ENCODE measurements at places on chromosomes 1 and 21.

DNA sequence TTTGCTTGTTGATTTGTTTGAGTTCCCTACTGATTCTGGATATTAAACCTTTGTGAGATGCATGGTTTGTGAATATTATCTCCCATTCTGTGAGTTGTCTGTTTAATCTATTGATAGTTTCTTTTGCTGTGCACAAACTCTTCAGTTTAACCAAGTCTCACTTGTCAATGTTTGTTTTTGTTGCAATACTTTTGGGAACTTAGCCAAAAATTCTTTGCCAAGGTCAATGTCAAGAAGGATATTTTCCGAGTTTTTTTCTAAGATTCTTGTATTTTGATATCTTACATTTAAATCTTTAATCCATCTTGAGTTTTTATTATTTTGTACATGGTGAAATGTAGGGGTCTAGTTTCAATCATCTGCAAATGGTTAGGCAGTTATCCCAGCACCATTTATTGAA lies 1230.7 kb upstream of the NCAM2 start:
- no peak for DNase-seq

DNA sequence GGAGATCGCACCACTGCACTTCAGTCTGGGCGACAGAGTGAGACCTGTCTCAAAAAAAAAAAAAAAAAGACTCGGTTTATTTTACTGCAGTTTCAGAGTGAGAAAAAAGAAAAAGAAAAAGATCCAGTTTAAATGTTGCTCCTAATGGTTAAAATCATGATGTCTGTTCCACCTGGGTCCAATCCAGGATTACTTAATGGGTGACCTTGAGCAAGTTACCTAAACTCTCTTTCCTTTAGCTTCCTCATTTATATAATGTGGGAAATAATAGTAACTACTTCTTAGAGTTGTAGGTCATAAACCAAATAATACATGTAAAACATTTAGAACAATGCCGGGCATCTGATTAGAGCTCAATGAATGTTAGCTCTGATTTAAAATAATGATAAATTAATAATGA lies 19.4 kb upstream of the RNF11 start:
- DNase-seq, result no peak

DNA sequence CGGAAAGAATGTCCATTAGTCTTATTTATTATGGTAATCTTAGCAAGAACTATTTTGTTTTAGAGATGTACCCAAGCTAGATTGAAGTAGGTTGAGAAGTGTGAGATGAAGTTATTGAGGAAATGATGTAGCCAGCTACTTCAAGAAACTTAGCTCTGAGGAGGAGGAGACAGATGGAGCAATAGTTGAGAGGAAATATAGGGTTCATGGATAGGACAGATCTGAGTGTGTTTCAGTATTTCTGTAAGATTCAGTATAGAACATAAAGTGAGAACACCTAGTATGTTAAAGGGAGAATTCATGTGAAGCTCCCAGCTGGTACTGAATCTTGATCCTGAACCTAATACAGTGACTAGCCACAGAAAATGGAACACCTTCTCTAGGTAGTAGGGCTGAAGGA lies 28.9 kb downstream of the TSNAX start:
- DNase-seq, result no peak

DNA sequence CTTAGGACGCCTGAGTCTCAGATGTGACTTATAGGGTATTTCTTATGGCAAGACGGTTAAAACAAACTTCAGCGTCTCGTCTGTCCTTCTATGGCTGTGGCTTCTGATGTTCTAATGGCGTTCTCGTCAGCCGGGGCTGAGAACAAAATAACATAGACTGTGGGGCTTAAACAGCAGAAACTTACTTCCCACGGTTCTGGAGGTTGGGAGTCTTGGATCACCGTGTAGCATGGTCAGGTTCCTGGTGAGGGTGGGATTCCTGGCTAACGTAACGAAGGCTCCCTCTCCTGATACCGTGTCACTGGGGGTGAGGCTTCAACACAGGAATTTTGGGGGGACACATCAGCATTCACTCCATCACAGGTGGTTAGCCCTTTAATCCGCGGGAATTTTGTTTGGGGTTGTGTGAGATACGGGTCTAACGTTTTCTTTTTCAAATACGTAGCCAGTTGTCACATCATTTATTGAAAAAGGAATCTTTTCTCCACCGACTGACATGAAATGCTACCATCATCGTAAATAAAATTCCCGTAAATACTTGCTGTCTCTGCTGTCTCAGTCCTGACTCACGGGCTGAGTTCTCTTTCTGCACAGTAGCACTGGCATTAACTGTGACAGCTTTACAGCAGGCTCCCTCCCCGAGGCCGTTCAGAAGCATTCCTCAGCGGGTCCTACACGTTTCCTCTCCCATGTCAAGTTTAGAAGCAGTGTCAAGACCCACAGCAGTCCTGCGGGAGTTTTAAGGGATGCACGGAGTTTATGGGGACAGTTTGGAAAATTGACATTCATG lies 8.1 kb upstream of the POFUT2 start:
- no peak for DNase-seq

- no peak for DNase-seq
These were observed 18.4 kb downstream of the PRXL2B start for GRCh38 chr1:2604844-2605508.

GRCh38 chr1:17201201-17202021 lies 3.5 kb upstream of the PADI1 start:
- no peak for DNase-seq

DNA sequence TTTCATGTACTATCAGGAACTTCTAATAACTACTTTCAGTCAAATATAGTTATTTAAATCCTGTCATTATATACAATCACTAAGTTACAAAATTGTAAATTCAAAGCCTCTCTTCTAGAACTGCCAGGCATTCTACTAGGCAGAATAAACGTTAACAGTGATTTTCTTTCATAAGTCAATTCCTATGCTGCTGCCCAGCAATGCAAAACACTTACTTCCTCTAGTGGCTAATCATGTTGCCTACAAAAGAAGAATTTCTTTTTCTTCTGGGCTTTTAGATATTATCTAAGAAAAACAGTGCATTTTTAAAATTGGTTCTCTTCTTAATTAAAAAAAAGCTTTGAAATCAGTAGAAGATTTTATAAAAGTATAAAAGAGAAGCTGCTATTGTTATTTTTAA lies 509.8 kb upstream of the ADAMTS5 start:
- no peak for DNase-seq

DNA sequence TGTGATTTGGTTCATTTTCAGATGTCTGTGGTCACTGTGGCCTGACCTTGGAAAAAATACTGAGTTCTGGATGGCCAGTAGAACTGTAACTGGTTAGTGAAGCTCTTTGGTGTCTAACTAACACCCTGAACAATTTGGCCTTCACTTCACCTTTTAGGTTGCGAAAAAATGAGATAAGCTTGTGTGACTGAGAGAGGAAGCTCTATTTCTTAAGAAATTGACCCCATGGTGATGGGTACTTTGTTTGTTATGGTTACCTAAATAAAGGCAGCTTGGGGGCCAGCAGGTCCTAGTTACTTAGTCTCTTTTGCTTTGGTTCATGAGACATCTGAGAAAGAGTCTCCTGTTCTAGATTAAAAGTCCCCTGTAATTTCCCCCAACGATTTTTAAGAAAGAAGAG lies 181.6 kb downstream of the ZNF326 start:
- no peak for DNase-seq

GRCh38 chr21:33964706-33965325 lies 49.2 kb upstream of the ATP5PO start:
- DNase-seq, result no peak

DNA sequence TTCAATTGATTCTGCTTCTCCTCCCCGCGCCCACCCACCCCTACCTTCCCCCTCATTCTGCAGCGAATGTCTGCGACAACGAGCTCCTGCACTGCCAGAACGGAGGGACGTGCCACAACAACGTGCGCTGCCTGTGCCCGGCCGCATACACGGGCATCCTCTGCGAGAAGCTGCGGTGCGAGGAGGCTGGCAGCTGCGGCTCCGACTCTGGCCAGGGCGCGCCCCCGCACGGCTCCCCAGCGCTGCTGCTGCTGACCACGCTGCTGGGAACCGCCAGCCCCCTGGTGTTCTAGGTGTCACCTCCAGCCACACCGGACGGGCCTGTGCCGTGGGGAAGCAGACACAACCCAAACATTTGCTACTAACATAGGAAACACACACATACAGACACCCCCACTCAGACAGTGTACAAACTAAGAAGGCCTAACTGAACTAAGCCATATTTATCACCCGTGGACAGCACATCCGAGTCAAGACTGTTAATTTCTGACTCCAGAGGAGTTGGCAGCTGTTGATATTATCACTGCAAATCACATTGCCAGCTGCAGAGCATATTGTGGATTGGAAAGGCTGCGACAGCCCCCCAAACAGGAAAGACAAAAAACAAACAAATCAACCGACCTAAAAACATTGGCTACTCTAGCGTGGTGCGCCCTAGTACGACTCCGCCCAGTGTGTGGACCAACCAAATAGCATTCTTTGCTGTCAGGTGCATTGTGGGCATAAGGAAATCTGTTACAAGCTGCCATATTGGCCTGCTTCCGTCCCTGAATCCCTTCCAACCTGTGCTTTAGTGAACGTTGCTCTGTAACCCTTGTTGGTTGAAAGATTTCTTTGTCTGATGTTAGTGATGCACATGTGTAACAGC lies 339.9 kb downstream of the NTNG1 start:
- DNase-seq, result peak; percentile 26

- DNase-seq, result no peak
These were observed 32.5 kb upstream of the KIF1B start for GRCh38 chr1:10177876-10178275.

DNA sequence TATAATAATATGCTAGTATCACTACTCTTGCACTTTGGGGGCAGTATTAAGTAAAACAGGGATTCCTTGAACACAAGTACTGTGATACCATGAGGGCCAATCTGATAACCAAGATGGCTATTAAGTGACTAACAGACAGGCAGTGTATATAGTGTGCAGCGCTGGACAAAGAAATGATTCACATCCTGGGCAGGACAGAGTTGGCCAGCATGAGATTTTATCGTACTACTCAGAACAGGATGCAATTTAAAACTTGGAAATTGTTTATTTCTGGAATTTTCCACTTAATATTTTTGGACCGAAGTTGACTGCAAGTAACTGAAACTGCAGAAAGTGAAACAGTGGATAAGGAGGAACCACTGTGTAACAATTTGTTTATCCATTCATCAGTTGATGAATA lies 74.6 kb downstream of the DNTTIP2 start:
- DNase-seq, result no peak

GRCh38 chr1:56522680-56523079 lies 56.7 kb downstream of the PLPP3 start:
- no peak for DNase-seq

DNA sequence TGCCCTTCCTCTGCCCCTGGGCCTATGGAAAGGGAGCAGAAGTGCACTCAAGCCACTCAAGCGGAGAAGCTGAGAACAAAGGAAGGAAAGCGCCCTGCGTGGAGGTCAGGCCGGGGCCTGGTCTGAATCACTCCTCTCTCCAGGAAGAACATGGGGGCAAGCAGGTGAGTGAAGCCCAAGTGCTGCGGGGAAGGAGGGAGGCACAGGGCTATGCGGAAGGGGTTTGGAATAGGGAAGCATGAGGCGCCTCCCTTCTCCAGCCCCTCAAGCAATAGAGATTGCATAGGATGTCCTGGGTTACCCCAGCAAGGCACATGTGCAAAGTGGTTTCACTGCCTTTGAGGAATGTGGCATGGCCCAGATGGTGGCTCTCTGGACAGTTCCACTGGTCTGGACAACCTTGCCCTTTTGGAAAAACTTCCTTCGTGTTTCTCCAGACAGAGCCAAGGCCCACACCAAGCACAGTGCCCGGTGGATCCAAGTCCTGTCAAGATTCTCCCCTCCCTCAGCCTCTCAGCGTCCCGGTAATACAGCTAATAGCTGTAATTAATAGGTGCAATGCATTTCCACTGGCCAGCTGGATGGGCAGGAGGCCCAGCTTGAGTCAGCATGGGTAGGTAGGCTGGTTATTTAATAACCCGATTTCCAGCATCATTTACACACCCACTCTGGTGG lies 13.7 kb downstream of the BLACAT1 start:
- DNase-seq, result no peak

DNA sequence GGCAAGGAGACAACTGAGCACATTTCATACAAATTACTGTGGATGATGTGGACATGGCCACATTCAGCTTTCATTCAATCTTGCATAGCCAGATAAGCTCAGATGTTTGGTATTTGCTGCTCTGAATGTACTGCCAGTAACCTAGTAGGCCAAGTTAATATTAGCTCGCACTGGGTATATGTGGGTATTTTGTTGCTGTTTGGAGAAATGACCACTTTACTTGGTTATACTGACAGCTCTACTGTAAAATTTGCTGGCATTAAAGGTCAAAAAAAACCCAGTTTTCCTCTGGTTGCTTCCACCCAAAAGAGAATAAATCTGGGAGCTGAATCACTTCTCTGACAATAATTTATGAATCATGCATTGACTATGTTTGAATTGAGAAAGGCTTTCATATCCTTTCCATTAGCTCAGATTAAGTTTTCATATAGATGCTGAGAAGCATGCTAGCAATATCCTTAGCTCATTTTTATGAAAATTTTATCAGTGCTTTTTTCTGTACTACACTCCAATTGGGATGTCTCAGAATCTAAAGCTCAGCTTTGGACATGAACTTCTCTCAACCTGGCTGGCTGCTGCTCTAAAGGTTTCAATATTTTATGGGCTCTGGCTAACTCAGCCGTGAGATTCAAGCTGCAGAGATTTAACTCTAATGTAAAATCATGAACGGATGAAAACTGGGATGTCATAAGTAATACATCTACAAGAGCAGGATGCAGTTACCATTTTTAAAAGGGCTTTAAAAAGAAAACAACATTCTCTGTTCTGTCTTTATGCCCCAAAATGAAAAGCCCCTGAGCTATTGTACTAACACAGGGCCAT lies 330.0 kb downstream of the BARHL2 start:
- DNase-seq, result no peak

GRCh38 chr1:204368996-204369726 lies 9.4 kb upstream of the PLEKHA6 start:
- no peak for DNase-seq

DNA sequence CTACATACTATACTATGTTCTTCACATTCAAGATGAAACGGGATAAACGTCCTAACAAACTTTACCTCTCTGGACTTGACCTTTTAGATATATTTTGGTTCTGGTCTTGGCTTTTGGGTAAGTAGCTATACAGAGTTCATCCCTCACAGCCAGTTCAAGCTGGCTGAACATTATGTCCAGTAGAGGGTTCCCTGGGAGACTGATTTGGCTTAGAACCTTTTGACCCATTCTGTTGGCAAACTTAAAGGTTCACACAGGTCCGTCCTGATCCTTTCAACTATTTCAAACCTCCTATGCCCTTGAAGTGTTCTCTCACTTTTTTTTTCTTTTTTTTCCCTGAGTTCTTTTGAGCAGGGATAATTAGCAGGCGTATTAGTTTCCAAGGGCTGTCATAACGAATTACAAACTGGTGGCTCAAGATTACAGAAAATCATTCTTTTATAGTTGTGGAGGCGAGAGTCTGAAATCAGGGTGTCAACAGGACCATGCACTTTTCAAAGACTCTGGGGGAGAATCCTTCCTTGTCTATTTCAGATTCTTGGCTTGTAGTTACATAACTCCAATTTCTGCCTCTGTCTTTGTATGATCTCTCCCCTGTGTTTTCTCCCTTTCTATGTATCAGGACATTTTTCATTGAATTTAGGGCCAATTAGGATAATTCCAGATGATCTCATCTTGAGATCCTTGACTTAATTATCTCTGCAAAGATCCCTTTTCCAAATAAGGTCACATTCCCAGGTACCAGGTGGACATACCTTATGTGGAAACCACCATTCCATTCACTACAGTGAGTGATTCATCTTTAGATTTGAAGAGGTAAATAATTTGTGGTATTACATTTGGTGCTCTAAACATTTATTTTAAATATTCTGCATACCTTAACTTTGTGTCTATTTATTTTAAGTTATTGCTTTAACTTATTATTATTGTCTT lies 257.4 kb upstream of the USP25 start:
- no peak for DNase-seq

GRCh38 chr21:22627911-22628310 lies 1629.7 kb downstream of the NCAM2 start:
- no peak for DNase-seq
